GM20000 (cell line): ENCODE measurements at places on chromosomes 5 and 9.

DNA sequence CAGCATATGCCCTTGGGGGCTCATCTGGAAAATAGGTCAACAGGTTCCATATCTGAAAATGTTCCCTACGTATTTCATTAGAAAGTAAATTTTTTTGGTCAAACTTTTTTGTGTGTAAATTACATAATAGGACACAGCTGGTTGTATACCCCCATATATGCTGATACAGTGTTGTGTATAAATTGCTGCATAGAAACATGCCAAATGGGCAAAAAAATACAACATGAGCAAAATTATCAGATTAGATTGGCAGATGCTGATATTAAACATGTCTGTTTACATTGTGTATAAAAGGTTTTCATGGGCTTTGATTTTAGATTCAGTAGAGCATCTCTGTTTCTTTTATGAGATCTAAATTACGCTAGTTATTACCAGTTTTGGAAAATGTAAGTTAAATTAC is 2223.0 kb downstream of the MAT2B start:
- DNase-seq = no peak

GRCh38 chr5:39333104-39333503 is 31.2 kb downstream of the C9 start:
- DNase-seq = no peak

GRCh38 chr5:135208903-135209721 is 175.1 kb upstream of the PITX1 start:
- no peak for DNase-seq

GRCh38 chr9:73042155-73042554 is 89.3 kb upstream of the ALDH1A1 start:
- DNase-seq = no peak

DNA sequence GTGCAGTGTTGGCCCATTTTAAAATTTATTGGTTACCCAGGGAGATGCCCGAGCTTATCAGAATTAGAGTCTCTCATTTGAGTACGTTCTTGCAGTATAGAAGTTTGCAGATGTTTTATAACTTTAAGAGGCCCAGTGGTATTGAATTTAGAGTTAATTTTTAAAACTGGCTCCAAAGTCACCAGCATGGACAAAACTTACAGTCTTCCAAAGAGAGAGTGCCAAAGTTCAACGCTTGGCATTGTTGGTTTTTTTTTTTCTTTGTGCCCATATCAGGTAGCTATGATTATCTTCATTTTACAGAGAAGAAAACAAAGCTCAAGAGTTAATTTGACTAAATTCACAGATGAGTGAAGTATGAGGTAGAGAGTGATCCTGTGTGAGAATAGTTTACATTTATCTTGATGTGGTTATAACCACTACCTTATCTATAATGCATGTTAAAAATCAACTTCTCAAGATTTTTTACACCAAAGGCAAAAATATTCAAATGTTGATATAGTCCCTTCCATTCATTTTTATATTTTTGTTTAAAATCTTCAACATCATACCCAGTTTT is 273.7 kb upstream of the DMRT1 start:
- DNase-seq = no peak

DNA sequence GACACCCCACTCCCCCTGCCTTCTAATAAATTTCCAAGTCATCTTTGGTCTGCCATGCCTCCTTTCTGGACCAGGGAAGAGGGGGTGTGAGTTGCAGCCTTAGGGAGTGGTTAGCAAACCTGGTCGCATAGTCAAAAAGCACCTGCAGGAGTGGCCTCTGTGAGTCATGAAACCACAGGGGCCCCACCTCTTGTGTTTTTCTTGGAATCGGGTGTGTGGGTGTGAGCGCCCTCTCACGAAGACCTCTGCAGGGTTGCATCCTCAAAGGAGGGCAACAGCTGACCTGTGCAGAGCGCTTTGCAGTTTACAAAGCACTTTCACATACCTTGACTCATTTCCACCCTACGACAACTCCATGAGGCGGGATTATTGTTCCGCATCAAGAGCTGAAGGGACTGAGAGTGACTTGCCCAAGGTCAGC is 36.8 kb upstream of the TEX48 start:
- DNase-seq = peak; percentile 40

- DNase-seq = no peak
These were observed 117.1 kb upstream of the TUT7 start for GRCh38 chr9:86471171-86471815.
